ENCODE measurements at places on chromosomes 4 and X.

DNA sequence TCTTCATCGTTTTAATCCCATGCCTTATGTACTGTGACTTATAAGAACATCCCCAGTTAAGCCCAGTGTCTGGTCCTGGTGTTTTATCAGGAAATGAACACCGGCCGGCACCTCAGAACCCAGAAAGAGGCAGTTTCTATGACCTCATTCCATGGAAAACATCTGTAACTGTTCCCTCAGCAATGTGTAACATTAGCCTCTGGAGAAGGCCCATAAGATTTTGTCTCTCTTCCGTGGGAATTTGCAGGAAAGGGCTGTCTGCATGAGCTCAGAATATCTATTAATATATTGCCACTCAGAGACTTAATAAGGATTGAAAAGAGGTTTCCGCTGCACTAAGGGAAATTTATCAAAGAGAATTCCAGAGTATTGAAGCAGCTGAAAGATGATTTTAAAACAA is 3.1 kb upstream of the TCEANC start:
- DNase-seq = no peak

GRCh38 chr4:79833857-79834256 is 239.2 kb downstream of the ANTXR2 start:
- no peak for DNase-seq

GRCh38 chr4:3645711-3646679 is 113.8 kb upstream of the LRPAP1 start:
- DNase-seq = no peak

DNA sequence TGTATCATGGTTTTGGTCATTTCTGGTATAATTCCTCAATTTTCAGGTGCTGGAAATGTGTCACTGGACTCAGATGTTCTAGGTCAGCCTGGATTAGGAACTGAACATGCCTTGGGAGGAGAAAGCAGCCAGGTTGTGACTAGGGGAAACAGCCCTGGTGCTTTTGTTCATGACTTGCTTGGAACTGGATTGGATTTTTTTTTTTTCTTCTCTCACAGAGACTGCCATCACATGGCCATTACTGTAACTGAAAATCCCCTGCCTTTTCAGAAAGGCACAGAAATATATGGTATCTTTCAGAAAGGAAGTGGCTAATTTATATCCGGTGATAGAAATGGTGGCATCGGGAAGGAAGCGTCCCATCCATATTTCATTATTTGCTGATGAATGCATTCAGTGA is 34.6 kb downstream of the SEPTIN11 start:
- DNase-seq = no peak

- DNase-seq = peak; percentile 71
These were observed at the start of gene ADGRA3 for GRCh38 chr4:22515888-22516541. Gene ADGRA3, minus strand, starts transcription at chr4:22516066. Its CDS starts 282 bp downstream, at chr4:22515784.

GRCh38 chr4:10577508-10578426 is 106.8 kb downstream of the CLNK start:
- DNase-seq = no peak

DNA sequence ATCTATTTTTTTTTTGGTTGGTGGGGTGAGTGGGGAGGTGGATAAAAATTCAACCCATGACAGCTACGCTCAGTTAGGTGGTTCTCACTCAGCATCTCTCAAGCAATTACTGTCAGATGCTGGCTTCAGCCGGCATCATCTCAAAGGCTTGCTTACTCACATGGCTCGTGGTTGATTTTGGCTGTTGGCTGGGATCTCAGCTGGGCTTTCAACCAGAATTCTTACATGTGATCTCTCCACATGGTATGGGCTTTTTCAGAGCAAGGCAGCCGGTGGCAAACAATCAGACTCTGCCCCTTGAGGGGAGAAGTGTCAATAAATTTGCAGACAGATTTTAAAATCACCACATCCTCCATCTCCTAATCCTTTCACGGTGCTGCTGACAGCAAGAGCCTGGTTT is 47.2 kb downstream of the SLC34A2 start:
- no peak for DNase-seq

DNA sequence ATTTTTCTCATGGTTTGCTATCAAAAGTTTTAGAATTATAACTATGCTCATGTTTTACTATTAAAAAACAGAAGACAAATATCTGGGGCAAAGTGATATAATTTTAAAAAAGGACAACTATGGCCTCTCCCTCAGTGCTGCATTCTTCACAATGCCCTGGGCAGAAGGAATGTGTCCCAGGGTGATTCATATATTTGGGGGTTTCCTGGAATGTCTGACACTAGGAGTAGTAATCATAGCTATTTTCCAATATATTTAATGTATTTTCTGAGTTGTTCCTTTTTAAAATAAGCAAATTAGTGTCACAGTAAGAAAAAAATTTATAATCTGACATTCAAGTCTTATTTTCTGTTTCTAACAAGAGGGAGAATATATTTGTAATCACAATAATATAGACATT is 281.7 kb downstream of the UNC5C start:
- peak; percentile 65 for DNase-seq

DNA sequence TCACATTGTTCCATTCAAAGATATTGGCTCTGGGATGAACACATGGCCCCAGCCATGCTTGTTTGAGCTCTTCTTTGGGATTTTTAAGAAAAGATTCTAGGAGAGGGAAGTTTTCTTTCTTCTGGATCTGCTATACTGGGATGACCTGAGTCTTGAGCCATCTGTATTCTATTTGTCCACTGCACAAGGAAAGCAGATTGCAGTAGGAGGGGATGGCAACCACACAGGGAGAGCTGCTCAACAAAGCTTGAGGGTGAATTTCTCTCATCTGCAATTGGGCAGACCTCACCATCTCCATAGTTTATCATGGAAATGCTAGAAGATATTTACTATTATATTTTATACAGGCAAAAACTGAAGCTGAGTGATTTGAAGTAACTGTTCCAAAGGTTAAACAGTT is 34.3 kb downstream of the ADH7 start:
- no peak for DNase-seq

GRCh38 chr4:81471298-81471587 is 464 bp downstream of the RASGEF1B start:
- no peak for DNase-seq

- DNase-seq = no peak
These were observed 6.3 kb downstream of the SSR4 start for GRCh38 chrX:153800746-153801145.

- no peak for DNase-seq
These were observed 30.1 kb upstream of the HGFAC start for GRCh38 chr4:3411676-3412075.

- no peak for DNase-seq
These were observed 13.2 kb downstream of the CLNK start for GRCh38 chr4:10671366-10671765.

DNA sequence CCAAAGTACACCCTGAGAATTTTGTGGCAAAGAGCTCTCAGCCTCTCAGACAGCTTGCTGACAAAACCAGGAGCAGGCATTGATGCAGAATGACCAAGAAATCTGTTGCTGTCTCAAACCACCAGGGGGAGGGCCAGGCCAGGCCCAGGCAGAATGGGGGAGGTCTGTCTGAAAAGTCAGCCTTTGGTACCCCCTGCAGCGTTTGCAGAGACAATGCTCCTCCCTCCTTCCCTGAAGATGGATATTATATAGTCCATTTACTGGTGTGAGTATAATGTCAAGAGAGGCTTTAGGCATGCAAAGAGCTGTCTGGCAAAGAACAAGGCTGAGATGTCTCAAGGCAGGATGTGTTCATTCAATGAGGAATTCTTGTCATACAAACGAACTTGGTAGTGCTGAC is 52.9 kb upstream of the TRPC5OS start:
- peak; percentile 7 for DNase-seq

- no peak for DNase-seq
These were observed 124.6 kb upstream of the ANXA3 start for GRCh38 chr4:78426972-78427371.

GRCh38 chrX:134526399-134526798 is 66.4 kb downstream of the HPRT1 start:
- DNase-seq = no peak

DNA sequence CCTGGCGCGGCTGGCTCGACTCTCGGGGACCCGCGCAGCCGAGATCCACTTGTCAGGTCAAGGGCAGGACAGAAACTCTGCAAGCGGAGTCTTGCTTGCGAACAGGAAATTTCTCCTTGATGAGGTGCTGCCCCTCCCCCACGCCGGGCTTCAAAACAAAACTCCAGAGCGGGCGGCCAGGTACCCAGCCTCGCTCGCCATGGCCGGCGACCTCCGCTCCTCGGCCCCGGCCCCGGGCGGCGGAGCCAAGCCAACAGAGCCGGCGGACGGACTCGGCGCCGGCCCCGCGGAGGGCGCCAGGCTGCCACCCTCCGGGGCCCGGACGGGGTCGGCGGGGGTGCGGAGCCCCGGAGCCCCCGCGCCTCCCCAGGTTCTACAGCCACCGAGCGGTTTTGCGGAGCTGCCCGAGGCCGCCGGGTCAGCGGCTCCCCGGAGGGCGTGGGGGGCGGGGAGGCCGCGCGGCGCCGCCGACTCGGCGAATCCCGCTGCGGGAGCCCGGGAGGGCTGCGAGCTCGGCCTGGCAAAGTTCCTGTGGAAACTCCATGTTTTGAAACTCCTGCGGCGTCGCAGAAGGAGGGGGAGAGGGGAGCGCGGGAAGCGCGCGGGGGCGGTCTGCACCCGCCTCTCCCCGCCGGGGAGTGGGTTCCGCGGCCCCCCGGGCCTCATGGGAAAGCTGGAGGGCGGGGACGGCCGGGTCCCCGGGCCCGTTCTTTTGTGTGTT is 11.7 kb upstream of the BCOR start:
- no peak for DNase-seq

GRCh38 chrX:87813566-87813965 is 296.0 kb downstream of the KLHL4 start:
- DNase-seq = no peak

GRCh38 chr4:45944000-45944399 is 179.9 kb downstream of the GABRG1 start:
- no peak for DNase-seq

- DNase-seq = no peak
These were observed 261.8 kb upstream of the ARX start for GRCh38 chrX:25277574-25277973.

Measured in hepatic stellate cell (primary cell).